Vein endothelial cell (primary cell): ENCODE measurements at places on chromosomes 2 and 18. TPM values are rescaled to one million over a fixed set of nuclear protein-coding genes. Genes with fewer than 3 reads are reported as not detected.

ACMSD gene
- total RNA-seq: not detected in 2 replicates

RNU2-63P gene
- not detected in 2 replicates for total RNA-seq

ARHGEF4 gene
- under 0.01 TPM in 1 of 2 replicates, not detected in the other for total RNA-seq

SCN9A gene
- total RNA-seq: 0.33 and 0.96 TPM in 2 replicates

POTEI gene
- total RNA-seq: 0.33 and 0.48 TPM in 2 replicates

AKAIN1 gene
- not detected in 2 replicates for total RNA-seq
